ENCODE measurements at places on chromosomes 3 and 15.

GRCh38 chr3:168395551-168395950 is 299.8 kb upstream of the GOLIM4 start:
- DNase-seq: no peak

GRCh38 chr3:140007911-140008869 is 73.2 kb downstream of the CLSTN2 start:
- DNase-seq: no peak

DNA sequence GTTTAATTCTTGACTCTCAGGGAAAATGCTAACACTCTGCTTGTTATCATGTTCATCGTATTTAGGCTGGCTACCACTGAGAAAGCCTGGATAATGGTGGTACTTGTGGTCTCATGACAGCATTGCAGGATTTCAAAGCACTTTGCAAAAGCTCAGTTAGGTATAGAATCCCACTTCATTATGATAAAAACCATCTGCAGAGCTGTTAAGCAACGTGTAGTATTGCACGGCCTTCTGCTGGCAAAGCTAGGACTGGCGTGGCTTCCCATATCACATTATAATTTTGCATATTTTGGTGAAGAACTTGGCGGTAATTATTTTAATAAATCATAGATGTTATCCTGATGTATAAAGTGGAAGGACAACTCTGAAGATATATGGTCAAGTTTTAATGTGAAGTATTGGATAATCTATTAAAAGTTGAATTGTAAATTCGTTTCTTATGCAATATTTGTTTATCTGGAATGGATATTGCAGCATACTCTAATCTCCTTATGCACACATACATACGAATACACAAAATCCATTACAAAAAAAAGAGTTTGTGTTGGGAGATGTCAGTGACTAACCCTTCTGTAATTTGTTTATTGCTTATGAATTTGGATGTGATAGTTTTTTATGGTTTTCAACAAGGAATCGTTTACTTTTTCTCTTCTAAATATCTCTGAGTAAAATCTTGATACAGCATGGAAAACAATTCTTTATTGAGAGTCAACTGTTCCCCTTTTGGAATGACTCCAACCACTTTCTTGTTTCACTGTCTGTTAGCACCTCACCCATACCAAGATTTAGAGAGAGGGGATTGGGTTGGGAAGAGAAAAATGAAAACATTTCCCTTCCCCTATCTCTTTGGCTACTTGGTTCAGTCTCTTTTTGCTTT is 9.2 kb downstream of the RAB8B start:
- no peak for DNase-seq

GRCh38 chr3:38361496-38361895 is 14.9 kb downstream of the XYLB start:
- DNase-seq: no peak

DNA sequence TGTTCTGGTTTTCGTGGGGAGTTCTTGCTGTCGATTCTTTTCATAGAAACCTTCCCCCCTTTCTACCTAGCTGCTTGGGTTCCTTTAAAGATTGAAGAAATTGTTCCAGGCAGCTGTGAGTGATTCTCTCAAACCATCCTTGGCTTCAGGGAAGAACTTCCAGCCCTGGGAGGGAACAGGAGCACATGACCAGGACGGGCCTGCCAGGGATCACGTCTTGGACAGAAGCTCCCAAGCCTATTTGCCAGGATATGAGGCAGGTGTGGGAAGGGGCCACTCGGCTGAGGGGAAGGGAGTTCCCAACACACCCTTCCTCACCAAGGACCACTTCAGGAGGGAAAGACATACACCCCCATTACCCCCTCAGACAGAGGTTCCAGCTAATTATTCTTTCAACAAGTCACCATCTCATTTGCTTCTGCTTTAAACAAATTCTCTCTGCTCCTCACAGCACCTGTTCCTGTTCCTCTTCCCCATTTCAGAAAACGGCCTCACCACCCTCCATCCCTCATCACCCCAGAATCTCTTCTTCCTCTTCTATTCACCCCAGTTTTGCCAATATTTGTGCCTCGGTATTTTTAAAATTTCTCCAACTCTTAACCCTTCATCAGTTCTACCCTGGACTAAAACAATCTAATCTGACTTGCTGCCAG is 62.5 kb downstream of the WHAMM start:
- no peak for DNase-seq

GRCh38 chr3:10074666-10075065 is 33.4 kb downstream of the FANCD2OS start:
- no peak for DNase-seq

- no peak for DNase-seq
Observed at GRCh38 chr3:151567477-151567876, 106.6 kb upstream of the IGSF10 start.

DNA sequence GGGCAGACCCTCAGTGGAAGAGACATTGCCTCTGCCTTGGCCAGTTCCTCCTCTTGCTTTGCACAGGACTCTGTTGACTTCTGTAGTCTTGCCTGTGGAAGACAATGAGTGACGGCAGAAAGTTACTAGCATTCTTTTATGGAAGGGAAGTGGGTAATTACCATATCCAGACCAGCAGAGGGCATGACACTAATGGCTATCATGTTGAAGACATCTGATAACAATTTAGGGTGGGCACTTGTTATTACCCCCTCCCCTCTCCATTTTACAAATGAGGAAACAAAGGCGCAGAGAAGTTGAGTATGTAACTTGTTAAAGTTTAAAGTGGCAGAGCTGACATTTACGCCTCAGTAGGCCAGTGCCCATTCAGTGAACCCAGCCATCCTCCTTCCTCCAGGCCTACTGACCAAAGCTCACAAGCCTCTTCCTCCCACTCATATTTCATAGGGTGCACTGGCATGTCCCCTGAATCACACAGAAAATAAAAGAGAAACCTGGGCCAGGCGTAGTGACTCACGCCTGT is 48.2 kb upstream of the FMN1 start:
- DNase-seq: no peak

DNA sequence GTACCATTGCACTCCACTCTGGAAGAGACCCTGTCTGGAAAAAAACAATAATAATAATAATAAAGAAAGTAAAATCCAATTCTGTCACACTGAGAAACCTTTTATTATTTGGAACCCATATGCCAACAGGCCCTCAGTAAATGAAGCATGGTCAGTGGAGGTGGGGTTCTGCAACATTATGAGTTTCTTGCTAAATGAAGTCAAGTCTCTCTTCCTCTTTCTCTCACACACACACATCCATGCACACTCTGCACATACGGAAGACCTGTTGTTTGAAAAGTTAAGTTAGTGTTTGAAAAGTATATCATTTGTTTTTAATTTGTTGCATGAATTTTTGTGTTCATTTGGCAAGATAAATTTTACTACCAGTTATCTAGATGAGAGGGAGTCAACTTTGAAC is 27.8 kb downstream of the GAP43 start:
- DNase-seq: no peak

DNA sequence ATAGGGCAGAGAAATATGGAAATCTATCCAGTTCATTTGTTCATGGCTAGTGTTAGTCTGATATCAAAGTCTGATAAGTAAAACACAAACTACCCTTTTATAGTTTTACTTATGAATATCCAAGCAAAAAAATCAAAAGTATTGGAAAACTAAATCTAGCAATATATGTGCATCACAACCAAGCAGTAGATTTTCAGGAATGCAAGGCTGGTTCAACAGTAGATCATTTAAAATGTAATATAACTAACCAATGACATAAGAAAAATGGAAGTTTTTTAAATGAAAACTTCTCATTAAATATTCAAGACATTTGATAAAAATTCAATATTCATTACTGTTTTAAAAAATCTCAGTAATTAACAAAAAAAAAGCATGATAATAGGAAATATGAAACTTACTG is 12.8 kb upstream of the AQP9 start:
- no peak for DNase-seq

- peak; percentile 8 for DNase-seq
Observed at GRCh38 chr3:18295171-18295920, 129.8 kb downstream of the SATB1 start.

DNA sequence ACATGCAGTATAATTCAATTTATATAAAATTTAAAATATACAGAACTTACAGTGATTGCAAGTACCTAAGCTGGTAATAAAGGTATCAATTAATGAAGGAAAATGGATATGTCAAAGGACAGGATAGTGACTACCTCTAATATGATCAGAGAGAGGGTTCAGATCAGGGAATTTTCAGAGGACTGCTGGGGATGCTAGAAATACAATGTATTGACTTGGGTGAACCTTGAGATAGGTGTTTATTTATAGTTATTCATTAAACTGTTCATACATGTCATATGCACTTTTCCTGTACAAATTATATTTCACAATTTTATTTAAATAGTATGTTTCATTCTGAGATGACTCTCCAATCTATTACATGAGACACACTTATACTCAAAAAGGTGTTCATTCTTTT is 554.1 kb downstream of the FHIT start:
- DNase-seq: no peak
